Endodermal cell (in vitro differentiated cells): ENCODE measurements at places on chromosomes 7 and 10.
A peak's percentile ranks its signal among the peaks of the same experiment; 100 is the strongest.

- no peak for DNase-seq
- H3K4me1 ChIP-seq: no peaks in the 10 kb centered on the region
- H3K4me3 ChIP-seq: no peak overlapping the region
- no peaks in the 10 kb centered on the region for H3K27me3 ChIP-seq
- no peak overlapping the region for H3K27ac ChIP-seq
Observed at GRCh38 chr10:47025253-47025539, 114.0 kb downstream of the PTPN20 start.

- H3K36me3 ChIP-seq: no peaks in the 10 kb centered on the region
- H3K4me3 ChIP-seq: no peak overlapping the region
- H3K27ac ChIP-seq: no peak overlapping the region
- peaks cover 10% of the 10 kb centered on the region for H3K27me3 ChIP-seq
Observed at GRCh38 chr7:1295776-1296355, 63.2 kb downstream of the UNCX start.

DNA sequence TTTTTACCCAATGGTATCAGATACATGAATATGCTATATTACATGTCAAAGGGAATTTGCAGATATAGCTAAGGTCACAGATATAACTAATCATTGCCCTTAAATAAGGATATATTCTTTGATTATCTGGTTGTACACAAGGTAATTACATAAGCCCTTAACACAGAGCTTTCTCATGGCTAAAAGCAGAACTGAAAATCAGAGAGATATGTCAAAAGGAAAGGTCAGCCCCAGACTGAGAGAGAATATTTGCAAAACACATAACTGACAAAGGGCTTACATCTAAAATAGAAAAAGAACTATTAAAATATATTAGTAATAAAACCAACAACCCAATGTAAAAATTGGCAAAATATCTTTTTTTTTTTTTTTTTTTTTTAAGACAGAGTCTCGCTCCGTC, 1029.5 kb upstream of the LRRN3 start:
- H3K27me3 ChIP-seq: no peaks in the 10 kb centered on the region
- H3K36me3 ChIP-seq: no peaks in the 10 kb centered on the region
- H3K4me3 ChIP-seq: no peak overlapping the region
- H3K4me1 ChIP-seq: no peaks in the 10 kb centered on the region

- H3K36me3 ChIP-seq: peaks cover 13% of the 10 kb centered on the region
- DNase-seq: no peak
- H3K4me3 ChIP-seq: no peak overlapping the region
- no peaks in the 10 kb centered on the region for H3K27me3 ChIP-seq
- no peak overlapping the region for H3K27ac ChIP-seq
Observed at GRCh38 chr10:74997163-74997562, 114.3 kb upstream of the SAMD8 start.

DNA sequence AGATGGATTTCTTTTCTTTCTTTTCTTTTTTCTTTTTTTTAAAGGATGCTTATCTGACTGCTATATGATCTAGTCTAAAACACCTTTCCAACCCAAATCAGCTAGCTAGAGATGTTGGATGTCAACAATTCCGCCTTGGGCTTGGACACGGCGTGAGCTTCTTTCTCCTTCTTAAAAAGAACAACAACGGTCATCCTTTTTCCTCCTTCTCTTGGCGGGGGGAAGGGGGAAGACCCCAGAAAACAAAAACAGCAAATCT, 1.0 kb downstream of the BEND7 start:
- H3K4me1 ChIP-seq: peaks cover 6% of the 10 kb centered on the region
- no peak for DNase-seq
- H3K27ac ChIP-seq: no peak overlapping the region

- H3K27me3 ChIP-seq: no peaks in the 10 kb centered on the region
- H3K4me3 ChIP-seq: no peak overlapping the region
- DNase-seq: no peak
- no peaks in the 10 kb centered on the region for H3K36me3 ChIP-seq
- no peak overlapping the region for H3K27ac ChIP-seq
Observed at GRCh38 chr10:75782463-75783248, 351.2 kb downstream of the LRMDA start.

- peaks cover 21% of the 10 kb centered on the region for H3K4me1 ChIP-seq
- peak; percentile 84 for DNase-seq
- H3K4me3 ChIP-seq: peak overlapping the region; percentile 50
Observed at GRCh38 chr10:70445718-70446657, 4.5 kb upstream of the NODAL start.

DNA sequence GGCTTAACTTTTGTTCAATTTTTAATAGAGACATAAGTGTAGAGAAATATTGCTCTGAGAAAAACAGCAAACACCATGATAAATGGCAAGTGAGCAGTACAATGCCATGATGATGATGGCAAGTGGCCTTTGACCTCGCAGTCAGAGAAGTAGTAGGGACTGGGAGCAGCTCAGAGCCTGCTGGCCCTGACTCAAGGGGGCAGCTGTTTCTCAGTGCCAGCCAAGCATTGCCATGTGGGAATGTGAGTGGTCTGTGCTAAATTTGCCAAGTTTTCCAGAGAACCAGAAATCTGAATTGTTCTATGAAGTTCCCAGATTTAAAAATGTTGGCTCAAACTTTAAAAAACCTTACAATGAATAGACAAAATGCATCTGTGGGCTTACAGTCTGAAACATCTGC, 187.9 kb downstream of the BICC1 start:
- no peak overlapping the region for H3K27ac ChIP-seq
- no peaks in the 10 kb centered on the region for H3K4me1 ChIP-seq
- no peaks in the 10 kb centered on the region for H3K27me3 ChIP-seq
- H3K36me3 ChIP-seq: no peaks in the 10 kb centered on the region

GRCh38 chr7:57404343-57404966, 45.5 kb upstream of the ZNF716 start:
- no peaks in the 10 kb centered on the region for H3K27me3 ChIP-seq
- H3K36me3 ChIP-seq: no peaks in the 10 kb centered on the region
- no peak overlapping the region for H3K4me3 ChIP-seq

GRCh38 chr10:50421026-50421719, 169.9 kb upstream of the ASAH2 start:
- no peaks in the 10 kb centered on the region for H3K36me3 ChIP-seq
- peak; percentile 75 for DNase-seq
- no peaks in the 10 kb centered on the region for H3K27me3 ChIP-seq
- no peak overlapping the region for H3K4me3 ChIP-seq
- no peak overlapping the region for H3K27ac ChIP-seq

GRCh38 chr7:79877874-79878465, 256.7 kb upstream of the GNAI1 start:
- H3K36me3 ChIP-seq: no peaks in the 10 kb centered on the region
- H3K4me3 ChIP-seq: no peak overlapping the region
- DNase-seq: no peak
- no peak overlapping the region for H3K27ac ChIP-seq

DNA sequence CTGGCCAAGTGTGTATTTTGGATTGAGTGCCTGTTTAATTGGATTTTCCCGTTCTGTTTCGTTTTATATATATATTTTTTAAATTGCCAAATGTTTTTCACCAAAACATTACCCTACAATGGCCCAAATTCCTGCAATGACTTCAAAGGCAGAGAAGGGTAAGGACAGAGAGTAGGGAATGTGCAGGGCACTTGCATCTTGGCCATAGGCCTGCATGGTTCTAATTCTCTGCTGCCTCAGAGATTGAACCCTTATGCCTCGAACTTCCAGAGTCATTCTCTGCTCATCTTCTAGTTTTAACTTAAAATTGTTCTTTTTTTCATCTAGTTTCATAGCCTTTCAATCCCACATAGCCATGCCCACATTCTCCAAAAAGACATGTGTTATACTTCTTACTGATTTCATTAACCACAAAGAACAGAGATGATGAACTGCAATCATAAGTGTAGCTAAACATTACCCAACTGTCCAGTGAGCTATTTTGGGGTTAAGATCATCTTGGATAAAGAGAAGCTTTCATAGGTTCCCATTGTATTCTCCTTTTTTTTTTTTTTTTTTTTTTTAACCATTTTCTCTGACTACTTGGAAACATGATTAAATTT, 177.6 kb downstream of the PLXDC2 start:
- no peak for DNase-seq
- H3K27ac ChIP-seq: no peak overlapping the region
- H3K4me1 ChIP-seq: no peaks in the 10 kb centered on the region
- no peaks in the 10 kb centered on the region for H3K36me3 ChIP-seq

DNA sequence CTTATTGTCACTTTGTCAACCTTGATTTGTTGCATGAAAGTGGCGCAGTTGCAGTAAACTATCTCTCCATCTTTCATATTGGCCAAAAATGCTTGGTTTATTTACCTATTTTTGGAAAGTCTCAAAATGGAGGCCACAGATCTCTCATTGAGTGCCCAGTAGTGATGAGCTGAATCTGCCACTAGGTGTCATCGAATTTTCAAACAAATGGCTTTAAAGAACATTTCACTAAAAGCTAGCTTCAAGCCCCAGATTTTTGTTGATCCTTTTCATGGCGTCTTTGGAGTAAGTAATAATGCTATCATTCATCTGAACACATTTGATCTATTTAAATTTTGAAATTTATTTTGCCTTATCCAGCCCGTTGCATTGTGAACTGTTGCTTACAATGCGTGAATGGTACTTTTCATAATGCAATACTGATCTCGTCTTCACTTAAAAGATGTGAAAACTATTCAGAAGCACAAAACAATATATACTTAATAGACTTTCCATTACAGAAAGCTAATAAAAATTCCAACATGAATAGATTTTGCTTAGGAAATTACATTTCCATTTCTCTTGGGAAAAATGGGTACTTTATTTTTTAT, 236.2 kb downstream of the DNAJB9 start:
- peak; percentile 55 for DNase-seq
- H3K27ac ChIP-seq: no peak overlapping the region
- no peak overlapping the region for H3K4me3 ChIP-seq
- peaks cover 3% of the 10 kb centered on the region for H3K27me3 ChIP-seq

DNA sequence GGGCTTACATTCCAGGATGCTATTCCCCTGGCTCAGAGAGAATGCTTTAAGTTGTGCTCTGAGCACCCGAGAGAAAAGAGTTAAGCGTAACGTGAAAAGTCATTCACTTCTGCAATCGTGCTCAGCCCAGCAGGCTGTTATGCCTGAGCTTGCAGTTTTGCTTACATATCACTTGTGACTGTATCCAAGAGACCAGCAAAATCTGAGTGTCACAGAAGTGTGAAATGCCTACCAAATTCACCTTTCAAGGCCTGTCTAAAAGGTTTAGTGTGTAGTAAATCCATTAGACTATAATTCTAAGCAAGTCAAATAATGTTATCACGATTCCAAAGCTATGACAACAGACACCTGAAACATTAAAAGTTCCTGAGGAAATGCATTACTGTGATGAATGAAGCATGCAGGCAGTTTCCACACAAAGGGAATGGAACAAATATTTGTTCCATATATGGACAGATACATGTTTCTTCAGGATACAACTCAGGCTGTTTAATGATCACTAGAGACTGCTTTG, 20.1 kb downstream of the ITGB1 start:
- peaks cover 8% of the 10 kb centered on the region for H3K4me1 ChIP-seq
- H3K36me3 ChIP-seq: peaks cover 23% of the 10 kb centered on the region
- H3K27ac ChIP-seq: peak overlapping the region; percentile 25

DNA sequence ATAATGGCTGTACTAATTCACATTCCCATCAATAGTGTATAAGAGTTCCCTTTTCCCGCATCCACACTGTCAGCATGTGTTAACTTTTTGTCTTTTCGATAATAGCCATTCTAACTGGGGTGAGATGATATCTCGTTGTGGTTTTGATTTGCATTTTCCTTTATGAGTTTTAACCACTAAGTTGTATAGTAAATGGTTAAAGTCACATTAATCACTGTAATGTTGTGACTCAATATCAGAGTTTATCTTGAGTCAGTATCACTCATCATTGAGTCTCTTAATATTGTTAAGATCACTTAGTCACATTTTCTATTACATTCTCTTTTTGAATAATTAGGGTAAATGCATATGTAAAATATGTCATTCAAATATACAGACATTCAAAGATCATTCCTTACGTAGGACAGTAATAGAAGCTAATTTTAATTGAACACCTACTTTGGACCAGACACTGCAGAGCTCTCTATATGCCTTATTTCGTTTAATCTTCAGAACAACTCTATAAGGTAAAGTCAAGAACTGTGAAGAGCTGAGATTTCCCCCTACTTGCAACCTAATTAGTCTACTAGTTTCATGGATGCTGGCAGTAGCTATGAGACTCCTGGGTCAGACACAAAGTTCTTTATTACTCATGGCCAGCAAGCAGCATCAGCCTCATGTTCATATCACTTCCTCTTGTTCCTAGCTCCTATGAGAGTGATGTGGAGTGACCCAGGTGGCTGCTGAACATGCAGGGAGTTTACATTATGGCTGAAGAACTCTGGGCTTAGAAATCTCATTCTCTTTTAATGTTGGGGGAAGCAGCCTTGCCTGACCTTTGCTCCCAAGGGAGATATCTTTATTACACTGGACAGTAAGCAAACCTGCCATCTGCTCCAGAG, 30.5 kb downstream of the CREB5 start:
- no peak overlapping the region for H3K27ac ChIP-seq
- H3K4me3 ChIP-seq: no peak overlapping the region
- no peak for DNase-seq

DNA sequence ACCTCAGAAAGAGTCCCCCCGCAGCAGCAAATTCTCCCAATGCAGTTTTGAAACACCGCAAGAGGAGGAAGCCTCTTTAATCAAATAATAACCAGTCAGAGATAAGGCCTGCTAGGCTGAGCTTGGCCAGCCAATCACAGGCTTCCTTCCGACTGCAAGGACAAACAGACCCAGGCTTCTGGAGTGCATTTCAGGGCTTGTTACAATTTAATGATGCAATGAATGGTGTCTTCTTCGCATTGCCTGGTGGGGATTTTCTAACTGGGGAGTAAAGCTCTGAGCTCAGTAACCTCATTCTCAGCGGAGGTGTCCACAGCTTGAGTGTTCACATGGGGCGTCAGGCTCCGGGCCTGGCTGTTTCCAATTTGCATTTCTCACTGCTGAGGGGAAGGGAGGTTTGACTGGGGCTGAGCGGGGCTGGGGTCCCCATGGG, 31.8 kb upstream of the GPAM start:
- no peaks in the 10 kb centered on the region for H3K27me3 ChIP-seq
- H3K4me3 ChIP-seq: no peak overlapping the region
- no peaks in the 10 kb centered on the region for H3K36me3 ChIP-seq
- no peak overlapping the region for H3K27ac ChIP-seq

- peak overlapping the region; percentile 70 for H3K27ac ChIP-seq
- no peaks in the 10 kb centered on the region for H3K27me3 ChIP-seq
- DNase-seq: no peak
- H3K4me1 ChIP-seq: peaks cover 6% of the 10 kb centered on the region
Observed at GRCh38 chr7:30247541-30248401, 36.6 kb upstream of the ZNRF2 start.

- no peak overlapping the region for H3K27ac ChIP-seq
- DNase-seq: no peak
- H3K4me3 ChIP-seq: no peak overlapping the region
- H3K27me3 ChIP-seq: no peaks in the 10 kb centered on the region
- no peaks in the 10 kb centered on the region for H3K36me3 ChIP-seq
Observed at GRCh38 chr7:5797179-5797578, 15.7 kb upstream of the RNF216 start.

GRCh38 chr10:89978081-89978480, 276.7 kb downstream of the KIF20B start:
- H3K4me3 ChIP-seq: no peak overlapping the region
- no peak for DNase-seq
- no peaks in the 10 kb centered on the region for H3K4me1 ChIP-seq
- no peaks in the 10 kb centered on the region for H3K27me3 ChIP-seq

- H3K27ac ChIP-seq: no peak overlapping the region
- DNase-seq: no peak
- H3K36me3 ChIP-seq: no peaks in the 10 kb centered on the region
- no peak overlapping the region for H3K4me3 ChIP-seq
Observed at GRCh38 chr10:71381611-71382010, 15.1 kb upstream of the CDH23 start.
